ENCODE measurements at places on chromosomes 6 and 20.

DNA sequence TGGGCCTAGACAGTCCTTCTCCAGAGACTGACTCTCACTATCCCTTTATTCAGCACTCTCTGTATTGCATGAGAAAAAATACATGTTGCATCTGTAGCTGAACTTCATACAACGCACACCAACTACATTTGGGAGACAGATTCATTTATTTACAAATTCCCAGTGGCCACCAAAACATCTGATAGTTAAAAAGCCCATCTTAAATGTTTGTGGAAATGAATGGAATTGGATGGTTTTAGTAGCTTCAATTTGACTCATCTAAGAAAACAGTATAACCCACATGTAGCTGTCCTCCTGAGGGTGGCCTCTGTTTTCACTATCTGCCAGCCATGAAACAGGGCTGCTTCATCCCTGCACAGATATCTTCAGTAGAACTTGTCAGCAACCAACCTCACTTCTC lies 116.3 kb downstream of the PCSK2 start:
- DNase-seq: no peak

DNA sequence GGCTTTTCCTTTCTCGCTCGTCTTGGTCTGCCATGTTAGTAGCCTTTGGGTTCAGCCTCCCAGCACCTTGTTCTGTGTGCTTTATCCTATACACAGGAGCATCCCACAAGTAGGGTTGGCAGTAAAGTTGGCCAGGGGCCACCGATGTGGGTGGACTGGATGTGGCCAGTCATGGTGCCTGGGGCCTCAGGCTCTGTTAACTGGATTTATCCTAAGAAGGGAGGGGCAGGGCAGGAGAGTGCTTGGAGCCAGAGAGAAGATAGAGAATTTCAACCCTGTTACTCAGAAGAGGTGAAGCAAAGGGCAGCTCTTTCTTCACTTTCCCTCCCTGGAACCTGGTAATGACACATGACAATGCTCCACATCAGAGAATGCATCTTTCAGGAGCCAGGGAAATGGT lies 14.1 kb upstream of the SIRPB2 start:
- no peak for DNase-seq

DNA sequence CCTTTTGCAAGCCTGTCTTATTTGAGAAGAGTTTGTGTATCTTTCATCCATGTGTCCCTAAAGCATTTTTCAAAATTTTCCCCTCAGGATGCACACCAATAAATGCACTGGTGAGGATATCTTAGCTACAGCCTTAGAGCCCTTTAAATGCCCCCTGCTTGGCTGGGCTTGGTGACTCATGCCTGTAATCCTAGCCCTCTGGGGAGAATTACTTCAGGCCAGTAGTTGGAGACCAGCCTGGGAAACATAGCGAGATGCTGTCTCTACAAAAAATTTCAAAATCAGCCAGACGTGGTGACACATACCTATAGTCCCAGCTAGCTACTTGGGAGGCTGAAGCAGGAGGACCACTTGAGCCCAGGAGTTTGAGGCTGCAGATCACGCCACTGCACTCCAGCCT lies 33.8 kb upstream of the PLCB4 start:
- DNase-seq: peak; percentile 85

DNA sequence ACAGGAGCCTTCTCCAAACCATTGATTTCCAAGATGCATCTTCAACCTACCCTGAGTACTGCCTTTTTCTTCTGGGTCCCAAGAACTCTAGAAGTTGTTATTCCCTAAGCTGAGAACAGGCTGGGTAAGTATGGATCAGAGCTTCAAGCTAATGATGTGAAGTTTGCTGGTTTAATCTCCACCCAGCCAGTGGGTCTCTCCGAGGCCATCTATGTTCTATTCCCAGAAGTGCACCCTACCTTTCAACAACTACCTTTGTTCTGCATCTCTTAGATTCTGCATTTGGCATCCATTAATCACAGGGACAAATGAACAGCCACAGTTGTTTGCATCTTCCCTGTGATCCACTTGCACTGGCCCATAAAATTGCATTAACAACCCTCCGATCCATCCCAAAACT lies 246.2 kb downstream of the HIVEP2 start:
- DNase-seq: no peak

DNA sequence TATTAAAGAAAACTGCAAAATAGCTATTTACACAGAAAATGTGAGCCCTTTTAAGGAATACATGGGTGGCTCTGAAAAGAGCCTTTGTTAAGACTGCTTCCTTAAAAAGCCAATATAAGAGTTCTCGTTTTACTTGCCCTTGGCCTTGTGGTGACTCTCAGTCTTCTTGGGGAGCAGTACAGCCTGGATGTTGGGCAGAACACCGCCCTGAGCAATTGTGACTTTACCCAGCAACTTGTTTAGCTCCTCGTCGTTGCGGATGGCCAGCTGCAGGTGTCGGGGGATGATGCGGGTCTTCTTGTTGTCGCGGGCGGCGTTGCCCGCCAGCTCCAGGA lies 111.5 kb downstream of the HFE start:
- no peak for DNase-seq

- DNase-seq: no peak
Observed at GRCh38 chr20:38197619-38198018, 32.5 kb upstream of the TGM2 start.

DNA sequence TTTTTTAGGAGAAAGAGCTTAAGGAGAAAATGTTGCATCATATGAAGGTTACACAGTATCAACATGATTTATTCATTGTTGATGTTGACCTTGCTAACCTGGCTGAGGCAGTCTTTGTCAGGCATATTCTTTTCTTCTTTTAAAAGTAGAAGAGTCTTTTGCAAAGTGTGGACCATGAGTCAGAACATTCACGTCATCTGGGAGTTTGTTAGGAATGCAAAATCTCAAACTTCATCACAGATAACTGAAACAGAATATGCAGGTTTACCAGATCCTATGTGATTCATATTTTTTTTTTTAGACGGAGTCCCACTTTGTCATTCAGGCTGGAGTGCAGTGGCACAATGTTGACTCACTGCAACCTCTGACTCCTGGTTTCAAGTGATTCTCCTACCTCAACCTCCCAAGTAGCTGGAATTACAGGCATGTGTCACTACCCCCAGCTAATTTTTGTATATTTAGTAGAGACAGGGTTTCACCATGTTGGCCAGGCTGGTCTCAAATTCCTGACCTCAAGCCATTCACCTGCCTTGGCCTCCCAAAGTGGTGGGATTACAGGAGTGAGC lies 530.4 kb upstream of the BTBD3 start:
- peak; percentile 70 for DNase-seq

DNA sequence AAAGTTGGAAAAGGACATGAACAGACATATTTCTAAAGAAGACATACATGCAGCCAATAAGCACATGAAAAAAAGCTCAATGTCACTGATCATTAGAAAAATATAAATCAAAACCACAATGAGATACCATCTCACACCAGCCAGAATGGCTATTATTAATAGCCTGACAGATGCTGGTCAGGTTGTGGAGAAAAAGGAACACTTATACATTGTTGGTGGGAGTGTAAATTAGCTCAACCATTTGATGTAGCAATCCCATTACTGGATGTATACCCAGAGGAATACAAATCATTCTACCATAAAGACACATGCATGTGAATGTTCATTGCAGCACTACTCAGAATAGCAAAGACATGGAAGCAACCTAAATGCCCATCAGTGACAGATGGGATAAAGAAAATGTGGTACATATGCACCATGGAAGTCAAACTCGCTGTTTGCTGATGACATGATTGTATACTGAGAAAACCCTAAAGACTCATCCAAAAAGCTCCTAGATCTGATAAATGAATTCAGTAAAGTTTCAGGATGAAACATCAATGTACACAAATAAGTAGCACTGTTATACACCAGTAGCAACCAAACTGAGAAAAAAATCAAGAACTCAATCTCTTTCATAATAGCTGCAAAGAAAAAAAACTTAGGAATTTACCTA lies 196.8 kb downstream of the ADGB start:
- no peak for DNase-seq

DNA sequence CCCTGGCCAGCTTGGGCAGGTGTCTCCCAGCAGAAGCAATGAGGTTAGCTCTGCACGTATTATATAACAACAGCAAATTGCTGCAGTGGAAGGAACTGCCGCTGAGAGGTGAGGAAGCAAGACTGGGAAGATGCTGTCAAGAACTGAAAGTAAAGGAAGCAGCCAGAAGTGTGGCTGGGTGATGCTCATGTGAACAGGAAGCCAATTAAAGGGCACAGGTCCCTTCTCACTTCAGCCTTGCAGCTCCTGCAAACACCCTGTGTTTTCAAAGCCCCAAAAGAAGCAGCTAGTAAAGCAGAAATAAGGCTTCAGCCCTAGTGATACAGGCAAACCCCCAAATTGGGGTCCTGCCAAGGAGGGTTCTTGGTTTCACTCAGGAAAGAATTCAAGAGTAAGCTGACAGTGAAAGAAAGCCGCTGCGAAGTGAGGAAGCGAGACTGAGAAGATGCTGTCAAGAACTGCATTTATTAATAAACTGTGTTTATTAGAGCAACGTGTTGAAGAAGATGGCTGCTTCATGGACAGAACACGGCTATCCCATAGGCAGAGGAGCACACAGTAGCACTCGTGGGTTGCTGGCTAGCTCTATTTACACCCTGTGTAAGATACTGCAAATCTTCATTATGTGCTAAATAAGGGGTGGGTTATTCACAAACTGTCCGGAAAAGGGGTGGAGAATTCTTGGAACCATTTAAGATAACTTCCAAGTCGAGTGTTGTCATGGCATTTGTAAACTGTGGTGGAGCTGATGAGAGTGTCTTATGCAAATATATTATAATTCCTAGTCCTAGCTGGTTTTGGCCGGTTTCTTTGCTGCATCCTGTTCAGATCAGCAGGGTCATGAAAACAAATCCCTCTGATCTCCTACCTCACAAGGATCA lies 152.2 kb downstream of the LINC00237 start:
- no peak for DNase-seq

GRCh38 chr6:35514587-35514986 lies 1.9 kb upstream of the TULP1 start:
- no peak for DNase-seq

- DNase-seq: no peak
Observed at GRCh38 chr20:58651946-58652605, 993 bp downstream of the STX16 start.

DNA sequence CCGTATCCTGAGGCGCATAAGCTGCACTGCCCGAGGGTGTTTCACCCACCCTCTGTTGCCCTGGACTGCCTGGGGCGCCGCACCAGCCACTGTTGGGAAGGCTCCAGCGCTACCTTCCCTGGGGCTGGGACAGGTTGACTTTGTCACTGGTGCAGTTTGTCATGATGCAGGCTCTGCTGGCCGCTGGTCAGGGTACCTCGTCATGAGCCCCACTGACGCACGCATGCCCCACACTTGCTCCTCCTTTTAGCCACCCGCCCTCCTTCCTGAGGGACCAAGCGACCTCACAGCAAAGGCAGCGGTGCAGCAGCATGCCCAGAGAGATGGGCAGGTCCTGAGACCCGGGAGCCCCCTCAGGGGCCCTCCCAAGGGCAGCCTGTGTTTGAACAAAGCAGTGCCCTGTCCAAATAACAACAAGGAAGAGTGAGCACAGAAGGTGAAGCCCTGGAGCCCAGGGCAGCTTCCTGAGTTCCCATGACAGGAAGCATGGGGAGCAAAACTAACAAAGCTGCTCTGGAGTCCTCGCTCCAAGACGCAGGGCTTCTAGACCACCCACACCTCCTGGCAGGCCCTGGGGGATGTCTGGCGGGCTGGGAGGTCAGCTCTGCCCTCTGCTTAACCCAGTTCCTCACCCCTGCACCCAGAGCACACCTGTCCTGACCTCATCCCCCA lies 50.1 kb upstream of the SMOC2 start:
- DNase-seq: no peak

DNA sequence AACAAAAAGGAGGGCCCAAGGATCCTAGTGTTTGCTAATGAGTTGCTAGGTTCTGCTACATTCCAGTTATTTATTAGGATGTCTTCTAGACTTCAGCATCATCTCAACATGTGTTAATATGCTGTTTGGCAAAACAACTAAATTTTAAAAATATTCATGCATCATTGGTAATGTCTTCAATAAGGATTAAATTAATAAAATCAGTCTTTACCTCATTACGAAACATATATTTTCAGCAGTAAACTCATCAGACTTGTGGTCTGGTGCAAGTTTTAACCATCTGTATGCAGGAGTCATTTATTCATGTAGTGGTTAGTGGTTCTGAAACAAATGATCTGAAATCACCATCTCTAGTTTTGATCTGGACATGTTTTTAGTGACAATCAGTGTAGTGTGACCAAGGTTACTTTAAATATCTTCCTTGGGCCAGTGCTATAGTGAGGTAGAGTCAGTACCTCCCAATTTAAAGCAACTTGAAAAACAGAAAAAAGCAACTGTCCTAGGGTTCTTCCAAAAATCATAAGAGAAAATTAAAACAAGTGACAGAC lies 85.0 kb upstream of the KCNK16 start:
- DNase-seq: no peak

GRCh38 chr20:60589623-60590022 lies 631.4 kb downstream of the CDH26 start:
- DNase-seq: no peak

GRCh38 chr6:170444811-170445211 lies 108.3 kb downstream of the PSMB1 start:
- no peak for DNase-seq

GRCh38 chr6:27129095-27129815 lies 118.2 kb upstream of the PRSS16 start:
- no peak for DNase-seq

DNA sequence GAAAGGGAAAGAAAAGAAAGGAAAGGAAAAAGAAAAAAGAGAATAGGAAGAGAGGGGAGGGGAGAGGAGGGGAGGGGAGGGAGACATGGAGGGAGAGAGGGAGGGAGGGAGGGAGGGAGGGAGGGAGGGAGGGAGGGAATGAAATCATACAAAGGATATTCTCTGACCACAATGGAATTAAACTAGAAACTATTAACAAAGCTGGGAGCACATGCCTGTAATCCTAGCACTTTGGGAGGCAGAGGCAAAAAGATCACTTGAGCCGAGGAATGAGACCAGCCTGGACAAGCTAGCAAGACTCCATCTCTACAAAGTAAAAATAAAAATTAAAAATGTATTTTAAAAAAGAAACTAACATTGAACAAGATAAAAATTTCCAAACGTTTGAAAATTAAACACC lies 62.8 kb downstream of the ILRUN start:
- DNase-seq: no peak

GRCh38 chr6:109516929-109517328 lies 33.9 kb upstream of the ZBTB24 start:
- no peak for DNase-seq

DNA sequence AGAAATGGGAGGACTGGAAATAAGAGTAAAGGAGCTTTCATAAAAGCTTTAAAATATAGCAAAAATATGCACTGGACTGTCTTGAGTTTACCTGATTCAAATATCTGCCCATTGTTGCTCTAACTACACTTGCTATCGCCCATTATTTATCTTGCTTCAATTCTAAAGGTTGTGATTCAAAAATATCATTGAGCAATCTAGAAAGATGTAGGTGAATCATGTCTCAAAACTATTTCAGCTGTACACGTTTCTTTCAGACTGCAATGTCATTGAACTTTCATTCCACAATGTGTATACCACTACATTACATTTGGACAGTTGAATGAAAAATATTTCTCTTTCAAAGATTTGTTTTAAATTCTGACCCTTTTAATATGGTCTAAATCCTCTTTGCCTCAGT lies 545.6 kb downstream of the BMP2 start:
- DNase-seq: no peak

GRCh38 chr6:79718509-79719247 lies 87.5 kb downstream of the SH3BGRL2 start:
- peak; percentile 37 for DNase-seq

- DNase-seq: peak; percentile 53
Observed at GRCh38 chr6:46437671-46438221, 53.5 kb downstream of the RCAN2 start.

GRCh38 chr6:43820486-43820885 lies 50.5 kb downstream of the VEGFA start:
- no peak for DNase-seq

GRCh38 chr6:116543149-116543548 lies 2.3 kb downstream of the TRAPPC3L start:
- no peak for DNase-seq

All from AG09309 (cell line).